Spleen (tissue), 13 donors: ENCODE measurements at places on chromosomes 1 and 21. TPM values are rescaled to one million over a fixed set of nuclear protein-coding genes. Genes with fewer than 3 reads are reported as not detected.
A peak's percentile ranks its signal among the peaks of the same experiment; 100 is the strongest.

GRCh38 chr1:48043622-48044021, 46.4 kb upstream of the TRABD2B start:
- H3K27me3 ChIP-seq: no peaks in the 10 kb centered on the region
- H3K4me3 ChIP-seq: no peak overlapping the region
- no peaks in the 10 kb centered on the region for H3K36me3 ChIP-seq
- H3K27ac ChIP-seq: no peak overlapping the region
- DNase-seq: no peak

DNA sequence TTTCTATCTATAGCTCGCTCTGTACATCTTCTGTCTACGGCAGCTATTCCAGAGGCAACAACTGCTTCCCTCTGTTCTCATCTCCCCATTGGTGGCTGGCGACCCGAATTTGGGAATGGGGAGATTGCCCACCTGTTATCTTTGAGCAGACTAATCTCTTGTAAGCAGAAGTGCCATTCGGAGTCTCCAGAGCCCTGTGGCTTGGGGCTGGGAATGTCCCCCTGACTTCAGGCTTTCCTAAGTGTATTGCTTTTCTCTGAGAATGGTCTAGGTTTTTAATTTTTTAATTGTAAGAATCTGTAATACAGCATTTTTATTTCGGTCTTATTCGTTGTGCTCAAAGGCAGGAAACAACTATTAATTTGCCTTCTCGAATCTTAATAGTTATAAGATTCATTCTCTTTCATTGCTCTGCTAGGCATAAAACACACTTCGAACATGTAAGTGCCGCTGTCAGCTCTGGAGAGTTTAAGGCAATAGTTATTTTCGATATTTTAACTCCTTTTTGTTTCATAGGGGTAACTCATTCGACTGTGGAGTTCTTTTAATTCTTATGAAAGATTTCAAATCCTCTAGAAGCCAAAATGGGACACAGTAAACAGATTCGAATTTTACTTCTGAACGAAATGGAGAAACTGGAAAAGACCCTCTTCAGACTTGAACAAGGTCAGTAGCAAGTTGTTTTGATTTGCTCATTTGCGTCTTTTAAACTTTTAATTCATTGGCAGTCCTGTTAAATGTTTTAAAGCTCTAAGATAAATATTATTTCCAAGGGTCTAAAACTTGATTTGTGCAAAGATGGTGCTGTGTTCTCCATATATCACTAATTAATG, 514 bp downstream of the AGL start:
- no peaks in the 10 kb centered on the region for H3K27me3 ChIP-seq
- DNase-seq: no peak
- peaks cover 7% of the 10 kb centered on the region for H3K4me1 ChIP-seq
- H3K36me3 ChIP-seq: no peaks in the 10 kb centered on the region
- peak overlapping the region; percentile 87 for H3K27ac ChIP-seq

GRCh38 chr1:107323784-107324183, 182.9 kb downstream of the NTNG1 start:
- no peak for DNase-seq
- H3K36me3 ChIP-seq: no peaks in the 10 kb centered on the region
- H3K27me3 ChIP-seq: no peaks in the 10 kb centered on the region
- H3K4me1 ChIP-seq: no peaks in the 10 kb centered on the region
- H3K4me3 ChIP-seq: no peak overlapping the region

- H3K27ac ChIP-seq: no peak overlapping the region
- DNase-seq: no peak
- H3K4me3 ChIP-seq: no peak overlapping the region
- no peaks in the 10 kb centered on the region for H3K27me3 ChIP-seq
Observed at GRCh38 chr1:60229821-60230220, 156.3 kb upstream of the C1orf87 start.

DNA sequence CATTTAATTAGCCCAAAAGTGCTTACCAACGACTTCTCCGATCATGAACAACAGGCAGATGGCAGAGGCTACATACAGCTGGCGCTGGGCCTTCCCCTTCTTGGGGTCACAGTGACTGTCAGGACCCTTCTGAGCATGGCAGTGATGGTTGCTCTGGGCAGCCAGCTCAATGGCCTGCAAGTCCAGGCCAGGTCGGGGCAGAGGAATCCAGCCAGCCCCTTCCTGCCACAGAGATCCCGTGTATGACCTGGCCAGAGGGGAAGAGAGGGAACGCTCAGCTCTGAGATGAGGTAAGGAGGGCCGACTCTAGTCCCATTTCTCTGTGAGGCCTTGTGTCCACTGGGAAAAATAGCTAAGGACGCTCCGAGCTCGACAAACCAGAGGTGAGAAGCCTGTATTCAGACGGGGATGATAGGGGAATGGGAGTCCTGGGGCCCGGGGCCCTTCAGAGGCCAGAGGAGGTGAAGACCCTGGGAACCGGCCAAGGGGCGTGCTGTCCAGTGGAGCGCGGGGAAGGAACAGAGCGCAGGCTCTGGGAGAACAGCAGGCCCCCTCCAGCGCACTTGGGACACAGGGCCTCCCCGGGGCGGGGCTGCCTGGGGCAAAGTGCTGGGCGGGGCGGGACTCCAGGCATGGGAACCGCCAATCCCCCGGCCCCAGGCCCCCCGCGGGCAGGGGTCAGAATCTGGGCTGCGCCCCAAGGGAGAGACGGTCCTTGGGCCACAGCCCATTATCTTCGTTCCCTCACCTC, 772 bp downstream of the SLC30A2 start:
- no peak overlapping the region for H3K27ac ChIP-seq
- H3K27me3 ChIP-seq: peaks cover 44% of the 10 kb centered on the region
- no peak for DNase-seq
- H3K36me3 ChIP-seq: no peaks in the 10 kb centered on the region
- peaks cover 8% of the 10 kb centered on the region for H3K4me1 ChIP-seq

DNA sequence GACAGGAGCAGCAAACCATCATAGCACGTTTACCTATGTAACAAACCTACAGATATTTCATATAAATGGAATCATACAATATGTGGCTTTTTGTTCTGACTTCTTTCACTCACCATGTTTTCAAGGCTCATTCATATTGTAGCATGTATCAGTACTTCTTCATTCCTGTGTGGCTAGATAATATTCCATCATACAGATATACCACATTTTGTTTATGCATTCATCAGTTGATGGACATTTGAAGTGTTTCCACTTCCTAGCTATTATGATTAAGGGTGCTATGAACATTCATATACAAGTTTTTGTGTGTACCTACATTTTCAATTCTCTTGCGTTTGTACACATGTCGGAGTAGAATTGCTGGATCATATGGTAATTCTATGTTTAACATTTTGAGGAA, 90.1 kb downstream of the CDC42BPA start:
- no peaks in the 10 kb centered on the region for H3K36me3 ChIP-seq
- H3K4me1 ChIP-seq: peaks cover 8% of the 10 kb centered on the region
- H3K4me3 ChIP-seq: no peak overlapping the region
- DNase-seq: no peak
- H3K27me3 ChIP-seq: no peaks in the 10 kb centered on the region

The ZNF683 gene
- total RNA-seq: 0.51 TPM

The COL6A1 gene
- 190 TPM for total RNA-seq

The GJA8 gene
- total RNA-seq: not detected

The CORT gene
- not detected for total RNA-seq

The NKAIN1 gene
- not detected for total RNA-seq

The PPIAL4G gene
- total RNA-seq: 0.40 TPM

The KRTAP7-1 gene
- not detected for total RNA-seq

The CATSPER4 gene
- not detected for total RNA-seq

The NR5A2 gene
- total RNA-seq: 0.19 TPM

The CIART gene
- not detected for total RNA-seq

The ITLN2 gene
- total RNA-seq: not detected

The LUZP1 gene
- 25.4 TPM for total RNA-seq

The XCL1 gene
- 3.5 TPM for total RNA-seq
